ENCODE measurements at places on chromosomes 16 and 17.

DNA sequence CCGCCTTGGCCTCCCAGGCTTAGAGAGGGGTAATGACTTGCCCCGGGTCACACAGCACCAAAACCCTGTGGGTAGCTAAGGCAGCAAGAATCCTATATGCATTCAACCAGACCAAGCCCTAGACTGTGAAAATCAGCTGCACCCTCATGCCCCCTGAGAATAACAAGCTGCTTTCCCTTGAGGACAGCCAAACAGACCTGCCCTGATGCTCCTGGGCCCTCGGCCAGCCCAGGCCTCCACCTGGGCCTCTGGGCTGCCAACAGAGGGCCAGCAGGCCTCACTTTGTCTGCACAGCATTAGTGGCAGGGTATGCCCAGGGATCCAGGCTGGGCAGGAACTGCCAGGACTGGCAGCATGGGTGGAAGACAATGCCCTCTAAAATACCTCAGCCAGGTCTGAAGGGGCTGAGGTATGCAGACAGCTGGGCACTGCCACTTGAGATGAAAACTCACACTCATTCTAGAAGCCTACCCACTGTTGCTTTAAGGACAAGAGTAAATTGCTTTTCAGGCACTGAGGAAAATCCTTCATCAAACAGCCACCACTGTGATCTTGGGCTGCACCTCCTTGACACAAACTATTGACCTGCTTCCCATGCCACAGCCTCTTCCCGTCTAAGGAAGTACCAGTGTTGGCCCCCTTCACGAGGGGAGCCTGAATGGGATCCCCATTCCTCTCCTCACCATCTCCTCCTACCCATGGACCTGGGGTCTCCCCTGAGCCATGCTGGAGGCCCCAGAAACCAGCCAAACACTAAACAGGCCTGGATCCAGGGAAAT is 8.8 kb downstream of the ST3GAL2 start:
- no peak for DNase-seq

- DNase-seq = no peak
These were observed 16.0 kb upstream of the SMIM5 start for GRCh38 chr17:75617218-75617617.

DNA sequence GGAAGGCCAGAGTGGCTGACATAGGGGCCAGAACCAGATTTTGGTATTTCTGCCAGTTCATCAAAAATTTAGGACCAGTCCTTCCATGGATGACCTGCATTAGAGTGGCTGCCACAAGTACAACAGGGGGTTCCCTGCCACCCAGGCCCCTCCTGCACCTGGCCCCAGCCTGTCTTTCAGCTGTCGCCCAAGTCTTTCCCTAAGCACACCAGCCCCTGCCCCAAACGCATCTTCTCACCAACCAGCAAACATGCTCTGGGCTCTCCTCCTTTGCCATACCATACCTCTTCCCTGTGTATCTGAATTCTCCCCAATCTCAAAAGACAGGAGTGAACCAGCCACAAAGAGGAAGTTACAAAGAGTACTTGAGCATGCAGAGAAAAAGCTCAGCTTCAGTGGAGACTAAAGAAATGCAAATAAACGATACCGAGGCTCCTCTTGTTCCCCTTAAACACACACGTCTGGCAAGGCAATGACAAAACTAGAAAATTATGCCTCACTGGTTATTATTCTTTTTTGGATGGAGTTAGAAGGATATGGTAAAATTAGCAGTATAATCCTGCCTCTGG is 130.6 kb downstream of the DYNLRB2 start:
- DNase-seq = no peak

DNA sequence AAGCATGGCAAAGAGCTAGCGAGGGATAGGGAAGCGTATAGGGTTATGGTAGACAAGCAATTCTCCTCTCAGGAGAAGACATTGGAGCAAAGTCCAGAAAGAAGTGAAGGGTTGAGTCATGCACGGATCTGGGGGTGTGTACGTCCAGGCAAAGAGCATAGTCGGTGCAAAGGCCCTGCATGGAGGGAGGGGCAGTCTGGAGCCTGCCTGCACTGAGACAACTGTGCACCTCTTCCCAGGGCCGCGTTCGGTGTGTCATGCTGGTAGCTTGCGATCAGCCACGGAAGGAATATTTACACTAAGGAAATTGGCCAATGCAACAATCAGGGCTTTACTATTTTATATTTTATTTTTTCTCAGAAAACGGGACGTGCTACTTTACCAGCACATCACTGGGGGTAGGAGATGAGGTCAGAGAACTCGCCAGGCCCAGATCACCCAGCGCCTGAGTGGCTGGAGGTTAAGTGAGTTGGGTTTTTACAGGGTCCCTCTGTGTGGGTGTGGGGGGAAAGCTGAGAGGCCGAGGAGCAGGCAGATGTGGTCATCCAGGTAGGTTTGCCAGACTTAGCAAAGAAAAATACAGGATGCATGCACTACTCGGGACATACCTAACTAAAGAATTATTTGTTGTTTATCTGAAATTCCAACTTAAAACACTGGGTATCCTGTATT is 6.7 kb upstream of the B9D1 start:
- DNase-seq = no peak

DNA sequence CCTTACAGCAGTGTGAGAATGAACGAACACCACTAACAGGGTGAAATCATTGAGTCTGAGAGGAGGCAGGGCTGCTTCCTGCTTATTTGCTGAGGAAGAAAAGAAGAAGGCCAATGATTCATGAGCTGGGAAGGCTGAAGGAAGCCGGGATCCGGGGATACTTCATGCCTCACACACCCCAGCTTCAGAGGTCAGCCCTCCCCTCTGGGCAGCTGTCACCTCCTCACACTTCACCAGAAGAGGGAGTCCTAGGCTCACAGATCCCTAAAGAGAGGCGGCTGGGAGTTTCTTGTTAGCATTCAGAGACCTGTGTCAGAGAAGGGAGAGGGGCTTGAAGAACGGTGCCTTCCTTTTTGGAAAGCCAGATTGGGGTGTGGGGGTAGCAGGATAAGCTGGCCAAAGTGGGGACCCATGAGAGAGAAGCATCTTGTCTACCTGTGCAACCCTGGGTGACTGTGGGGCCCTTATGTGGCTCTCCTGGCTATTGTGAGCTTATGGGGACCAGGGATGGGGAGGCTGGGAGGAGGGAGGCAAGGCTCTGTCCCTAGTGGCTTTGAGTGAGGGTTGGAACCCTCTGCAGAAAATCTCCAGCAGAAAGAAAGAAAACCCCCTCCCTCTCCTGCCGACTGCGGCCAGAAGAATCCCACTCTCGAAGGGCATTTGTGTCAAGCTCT is 94.6 kb downstream of the RGS9 start:
- peak; percentile 46 for DNase-seq

DNA sequence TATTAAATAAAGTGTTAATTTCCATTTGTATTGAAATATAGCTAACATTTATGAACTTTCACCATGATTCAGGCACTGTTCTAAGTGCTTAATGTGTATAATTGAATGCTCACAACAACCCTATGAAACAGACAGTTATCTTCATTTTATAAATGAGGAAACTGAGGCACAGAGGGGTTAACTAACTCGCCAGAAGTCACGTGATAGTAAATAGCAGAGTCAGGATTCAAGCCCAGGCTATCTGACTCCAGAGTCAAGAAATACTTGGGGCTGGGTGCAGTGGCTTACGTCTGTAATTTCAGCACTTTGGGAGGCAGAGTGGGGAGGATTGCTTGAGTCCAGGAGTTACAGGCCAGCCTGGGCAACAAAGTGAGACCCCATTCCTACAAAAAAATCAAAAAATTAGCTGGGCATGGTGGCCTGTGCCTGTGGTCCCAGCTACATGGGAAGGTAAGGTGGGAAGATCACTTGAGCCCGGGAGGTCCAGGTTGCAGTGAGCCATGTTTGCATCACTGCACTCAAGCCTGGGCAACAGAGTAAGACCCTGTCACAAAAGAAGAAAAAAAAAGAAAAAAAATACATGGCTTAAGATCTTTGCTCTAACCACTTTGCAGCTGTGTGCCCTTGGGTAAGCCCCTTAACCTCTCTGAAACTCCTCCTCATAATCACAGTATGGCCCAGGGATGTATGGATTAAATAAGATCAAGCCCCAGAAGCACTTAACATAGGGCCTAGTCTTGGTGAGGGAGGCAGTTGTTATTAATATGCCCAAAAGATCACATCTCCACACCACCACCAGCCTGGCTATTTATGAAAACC is 29.0 kb downstream of the WSB1 start:
- no peak for DNase-seq

DNA sequence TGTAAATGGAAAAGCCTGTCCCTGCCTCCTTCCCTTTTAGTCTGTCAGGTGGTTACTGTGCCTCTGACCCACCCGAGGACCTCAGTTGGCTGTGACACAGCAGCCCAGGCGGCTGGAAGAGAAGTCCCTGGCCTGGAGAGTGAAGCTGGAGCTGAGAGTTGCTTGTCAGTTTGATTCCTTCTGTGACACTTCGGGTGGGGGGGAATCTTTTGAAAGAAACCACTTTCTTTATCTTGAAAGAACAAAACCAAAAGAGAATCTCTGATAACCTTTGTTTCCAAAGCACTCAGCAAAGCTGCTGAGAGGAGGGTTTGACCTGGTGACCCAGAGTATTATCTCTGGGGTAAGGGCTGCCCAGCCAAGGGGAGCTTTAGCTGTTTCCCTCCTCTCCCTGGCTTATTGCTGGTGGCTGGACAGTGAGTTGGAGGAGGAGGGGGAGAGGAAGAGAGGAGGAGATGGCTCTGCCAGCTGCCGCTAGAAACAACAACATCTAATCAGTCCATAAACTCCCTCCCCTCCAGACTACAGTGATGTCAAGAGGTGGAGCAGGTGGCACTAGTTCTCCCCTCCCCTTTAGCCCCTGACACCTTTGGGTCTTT is 34.0 kb downstream of the YPEL2 start:
- no peak for DNase-seq

DNA sequence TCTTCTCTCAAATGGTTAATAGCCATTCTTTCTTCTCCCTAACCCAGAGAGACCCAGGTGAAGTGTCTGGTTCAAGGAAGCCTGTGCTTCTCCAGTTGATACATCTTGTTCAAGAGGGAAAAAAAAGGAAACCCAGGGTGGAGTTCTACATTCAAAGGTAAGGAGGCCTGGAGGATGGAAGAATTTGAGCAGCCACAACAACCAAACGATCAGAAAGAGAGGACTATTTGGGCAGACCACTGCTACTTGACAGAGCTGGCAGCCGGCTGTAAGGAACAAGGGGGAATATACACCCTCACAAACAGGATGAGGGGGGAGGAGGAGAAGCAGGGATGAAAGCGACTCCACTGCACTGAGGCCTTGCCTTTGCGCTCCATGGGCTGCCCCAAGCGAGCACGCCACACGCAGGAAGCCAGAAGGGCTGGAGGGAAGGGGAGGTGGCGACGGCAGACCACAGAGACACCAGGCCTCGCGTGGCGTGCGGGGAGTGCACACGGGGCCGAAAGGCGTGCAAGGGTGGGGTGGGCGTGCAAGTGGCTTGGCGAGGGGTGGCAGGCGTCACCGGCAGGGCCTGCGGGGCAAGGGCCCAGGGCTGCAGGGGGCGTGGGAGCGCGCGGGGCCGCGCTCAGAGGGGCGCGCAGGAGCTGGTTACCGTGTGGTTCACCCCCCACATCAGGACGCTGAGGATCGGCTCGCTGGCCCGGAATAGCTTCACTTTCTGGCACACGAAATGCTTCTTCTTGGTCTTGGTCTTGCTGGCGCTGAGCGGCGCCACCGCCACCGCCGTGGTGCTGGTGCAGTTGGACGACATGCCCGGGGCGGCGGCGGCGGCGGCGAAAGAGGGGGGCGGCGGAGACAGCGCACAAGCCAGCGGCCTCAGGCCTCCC is 499 bp downstream of the PIP4K2B start:
- DNase-seq = peak; percentile 28

DNA sequence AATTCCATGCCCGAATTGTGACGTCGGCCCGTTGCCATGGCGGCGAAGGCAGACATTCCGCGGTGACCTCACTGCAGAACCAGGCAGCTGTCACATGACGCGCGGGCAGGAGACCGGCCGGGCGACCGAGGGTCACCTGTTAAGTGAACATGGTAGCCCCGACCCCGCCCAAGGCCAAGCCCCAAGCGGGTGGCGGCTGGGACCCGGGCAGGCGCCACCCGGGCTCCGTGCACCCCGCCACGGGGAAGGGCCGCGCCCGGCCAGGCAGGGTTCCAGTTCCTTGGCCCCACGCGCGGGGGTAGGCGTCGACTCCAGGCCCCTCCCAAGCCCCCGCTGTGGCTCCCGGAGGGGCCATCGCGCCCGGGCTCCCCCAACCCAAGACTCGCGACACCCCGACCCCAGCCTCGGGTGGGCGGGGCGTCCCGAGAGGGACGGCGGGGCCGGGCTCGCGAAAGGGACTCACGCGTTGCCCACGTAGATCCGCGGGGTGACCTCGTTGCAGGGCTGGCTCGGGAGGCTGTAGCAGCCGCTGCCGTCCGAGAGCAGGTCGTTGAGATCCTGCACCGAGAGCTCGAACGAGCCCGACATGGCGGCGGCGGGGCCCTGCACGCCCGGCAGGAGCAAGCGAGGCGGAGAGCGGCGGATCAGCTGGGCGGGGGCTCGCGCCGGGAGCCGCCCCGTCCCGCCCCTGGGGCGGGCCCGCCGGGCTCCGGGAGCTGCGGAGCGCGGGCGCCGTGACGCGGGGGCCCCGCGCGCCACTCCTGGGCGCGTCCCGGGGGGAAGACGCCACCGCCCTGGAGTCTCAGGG is at the start of gene DUSP3:
DUSP3 (minus strand) TSS at position 641 of the 808 bp plus-strand sequence; CDS start at position 588, 53 bp downstream.
- DNase-seq = peak; percentile 72

DNA sequence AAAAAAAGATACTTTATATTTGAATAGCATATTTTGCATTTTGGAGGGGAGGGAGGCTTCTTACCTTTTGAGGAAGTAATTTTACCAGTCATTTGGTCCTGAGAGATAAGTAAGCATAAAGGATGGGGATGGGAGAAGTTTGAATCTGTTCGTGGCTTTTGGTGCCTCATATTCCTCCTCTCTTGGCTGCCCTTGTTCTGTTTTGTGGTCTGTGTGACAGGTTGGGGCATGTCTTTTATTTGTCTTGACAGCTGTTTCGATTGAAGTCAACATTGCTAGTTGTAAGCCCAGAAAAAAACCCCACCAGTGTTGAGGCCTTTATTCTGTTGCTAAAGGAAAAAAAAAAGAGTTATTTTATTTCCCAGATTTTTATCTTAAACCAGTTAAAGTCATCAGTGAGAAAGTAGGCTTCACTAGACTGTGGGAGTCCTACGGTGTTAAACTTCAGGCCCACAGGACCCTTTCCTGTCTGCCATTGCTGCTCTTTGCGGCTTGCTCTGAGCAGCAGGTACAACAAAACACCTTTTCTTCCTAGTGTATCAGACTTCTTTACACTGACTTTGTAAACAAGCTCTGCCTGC is 11.4 kb downstream of the SLC7A6 start:
- no peak for DNase-seq

DNA sequence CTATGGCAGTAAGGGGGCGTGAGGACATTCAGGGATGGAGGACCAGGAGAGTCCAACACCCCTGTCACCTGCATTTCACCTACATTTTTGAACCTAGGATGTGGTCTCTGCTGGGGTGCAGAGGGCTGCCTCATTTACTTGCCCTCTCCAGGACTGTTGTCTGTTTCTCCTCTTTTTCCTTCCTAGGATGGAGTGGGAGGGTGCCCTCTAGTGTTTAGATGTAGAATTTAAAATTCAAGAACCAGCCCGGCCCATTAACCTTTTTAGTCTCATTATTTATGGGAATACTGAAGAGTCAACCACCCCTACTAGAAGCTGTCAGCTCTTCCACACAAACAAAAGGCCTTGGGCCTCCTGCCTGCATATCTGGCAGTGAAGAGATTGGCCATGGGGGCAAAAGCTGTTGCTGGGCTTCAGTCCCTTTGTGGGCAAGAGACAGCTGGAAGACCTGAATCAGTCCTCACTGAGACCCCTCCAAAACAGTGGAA is 2.5 kb upstream of the STARD3 start:
- no peak for DNase-seq

GRCh38 chr16:74591876-74592650 is 14.9 kb downstream of the GLG1 start:
- no peak for DNase-seq

GRCh38 chr16:15721018-15721417 is 71.0 kb downstream of the NDE1 start:
- DNase-seq = no peak

Measured in activated T-cell treated with anti-CD3 and anti-CD28 coated beads for 24 hours (primary cell).